ENCODE measurements at places on chromosomes 5 and 9.

DNA sequence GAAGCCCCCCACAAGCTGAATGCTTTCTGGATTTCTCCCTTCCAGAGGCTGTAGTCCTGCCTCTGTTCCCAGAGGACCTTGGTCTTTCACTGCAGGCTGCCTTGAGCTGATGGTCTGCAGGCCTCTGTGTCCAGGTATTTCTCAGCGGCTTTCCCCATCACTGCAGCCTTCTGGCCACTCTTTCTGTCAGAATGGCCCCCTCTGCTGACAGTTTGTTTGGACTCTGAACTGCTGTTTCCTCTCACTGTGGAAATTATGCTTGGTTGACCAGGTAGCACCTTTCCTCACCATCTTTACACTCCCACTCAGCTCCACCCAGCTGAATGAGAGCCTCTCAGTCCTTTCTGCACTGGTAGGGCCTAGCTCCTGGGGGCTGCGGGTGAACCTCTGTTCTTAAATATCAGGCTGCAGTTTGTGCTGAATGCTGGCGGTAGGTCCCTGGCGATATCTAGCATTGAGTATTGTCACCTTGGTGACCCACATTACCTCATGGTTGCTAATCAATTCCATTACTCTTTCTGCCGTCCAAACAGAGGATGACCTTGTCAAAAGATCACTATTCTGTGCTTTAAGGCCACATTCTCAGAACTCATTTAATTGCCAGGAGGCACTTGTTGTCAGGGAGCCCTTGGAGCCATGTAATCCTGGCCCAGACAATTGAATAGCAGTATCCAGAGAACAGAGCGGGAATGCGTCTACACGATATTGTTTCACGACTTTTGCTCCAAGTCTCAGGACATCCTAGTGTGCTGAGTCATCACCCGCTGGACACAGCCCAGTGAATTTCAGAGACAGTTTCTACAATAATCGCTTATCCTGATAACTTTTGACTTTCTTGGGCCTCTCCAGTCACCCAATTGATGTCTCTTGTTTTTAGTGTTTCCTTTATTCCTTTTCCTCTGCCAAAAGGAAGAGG lies 230.2 kb downstream of the TENT4A start:
- DNase-seq: no peak

- DNase-seq: no peak
These were observed 8.8 kb upstream of the NEK6 start for GRCh38 chr9:124248960-124249359.

DNA sequence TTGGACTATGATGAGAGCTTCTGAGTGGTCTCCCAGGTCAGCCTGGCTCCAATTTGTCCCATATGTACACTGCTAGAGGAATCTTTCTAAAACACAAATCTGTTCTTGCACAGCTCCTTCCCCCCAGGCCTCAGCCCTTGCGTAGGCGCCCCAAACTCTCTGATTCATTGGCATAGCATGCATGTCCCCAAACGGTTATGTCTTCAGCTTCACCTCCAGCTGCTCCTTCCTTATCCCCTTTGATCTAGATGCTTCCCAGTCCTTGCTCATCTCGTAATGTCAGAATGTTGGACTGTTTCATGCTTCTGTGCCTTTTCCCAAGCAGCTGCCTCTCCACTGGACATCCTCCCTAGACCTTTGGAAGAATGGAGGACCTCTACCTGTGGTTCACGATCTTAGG lies 60.1 kb upstream of the BASP1 start:
- DNase-seq: no peak

DNA sequence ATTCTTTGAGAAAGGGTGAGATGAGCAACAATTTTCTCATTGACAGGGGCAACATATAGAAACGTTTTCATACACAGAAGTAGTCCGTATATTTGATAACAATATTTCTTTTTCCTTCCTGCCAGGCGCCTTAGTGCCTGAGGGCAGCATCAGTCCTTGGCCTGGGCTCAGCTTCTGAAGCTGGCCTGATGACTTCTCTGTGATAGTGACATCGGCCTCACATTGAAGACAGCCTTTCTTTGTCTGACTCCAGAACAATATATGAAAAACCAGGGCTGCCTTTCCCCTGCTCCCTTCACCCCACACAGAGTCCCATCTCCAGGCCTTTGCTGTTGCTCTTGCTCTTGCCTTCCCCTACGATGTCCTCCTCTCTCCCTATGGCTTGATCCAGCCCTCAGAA lies 24.1 kb upstream of the TCOF1 start:
- DNase-seq: no peak

DNA sequence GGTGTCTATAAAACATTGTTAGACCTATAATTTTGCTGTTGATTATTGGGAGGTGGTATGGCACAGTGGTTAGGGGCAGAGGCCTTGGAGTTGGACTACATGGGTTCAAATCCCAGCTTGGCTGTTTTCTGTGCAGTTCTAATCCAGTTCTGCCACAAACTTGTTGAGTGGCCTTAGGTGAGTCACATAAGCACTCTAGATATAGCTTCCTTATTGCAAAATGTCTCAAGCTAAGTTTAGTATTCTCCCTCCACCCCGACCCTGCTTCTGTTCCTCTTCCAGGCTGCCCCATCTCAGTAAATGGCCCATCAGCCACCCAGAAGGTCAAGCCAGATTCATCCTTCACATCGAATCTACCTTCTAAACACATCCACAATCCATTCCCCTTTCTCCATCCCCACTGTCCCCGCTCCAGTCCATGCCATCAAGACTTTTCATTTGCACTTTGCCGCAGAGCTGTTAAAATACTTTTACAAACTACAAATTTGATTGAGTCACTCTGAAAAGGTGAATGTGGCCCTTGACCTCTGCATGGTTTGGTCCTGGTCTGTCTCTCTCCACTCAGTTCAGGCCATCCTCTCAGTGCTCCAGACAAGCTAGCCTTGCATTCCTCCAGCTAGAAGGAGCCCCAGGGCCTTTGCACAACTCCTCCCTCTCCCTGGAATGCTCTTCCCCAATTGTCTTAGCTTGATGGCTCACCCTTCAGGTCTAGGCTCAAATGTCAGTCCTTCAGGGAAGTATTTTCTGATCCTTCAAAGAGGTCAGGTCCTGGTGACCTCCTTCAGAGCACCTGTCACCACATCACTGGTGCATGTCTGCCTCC lies 10.0 kb upstream of the HDHD3 start:
- DNase-seq: no peak

DNA sequence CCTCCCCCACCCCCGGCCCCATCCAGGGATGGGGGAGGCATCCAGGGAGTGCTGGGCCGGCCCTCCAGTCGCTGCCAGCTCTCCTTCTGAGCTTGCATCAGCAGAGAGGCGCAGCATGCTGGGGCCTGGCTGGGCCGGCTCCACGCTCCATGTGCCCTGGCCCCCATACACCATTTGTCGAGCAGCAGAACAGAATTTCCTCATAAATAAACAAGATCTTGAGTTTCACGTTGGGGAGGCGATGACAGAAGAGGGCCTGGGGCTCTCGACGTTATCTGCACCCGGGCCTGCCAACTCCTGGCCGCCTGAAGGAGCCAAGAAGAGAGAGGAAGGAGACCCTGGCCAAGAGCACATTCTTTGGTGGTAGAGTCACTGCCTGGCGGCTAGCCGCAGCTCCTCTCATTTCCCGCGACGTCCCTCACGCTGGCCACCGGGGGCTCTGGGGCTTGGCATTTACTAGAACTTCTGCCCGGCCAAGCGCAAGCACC lies 177.0 kb downstream of the FGF18 start:
- DNase-seq: no peak

GRCh38 chr9:27836661-27837401 lies 263.6 kb upstream of the C9orf72 start:
- DNase-seq: no peak

DNA sequence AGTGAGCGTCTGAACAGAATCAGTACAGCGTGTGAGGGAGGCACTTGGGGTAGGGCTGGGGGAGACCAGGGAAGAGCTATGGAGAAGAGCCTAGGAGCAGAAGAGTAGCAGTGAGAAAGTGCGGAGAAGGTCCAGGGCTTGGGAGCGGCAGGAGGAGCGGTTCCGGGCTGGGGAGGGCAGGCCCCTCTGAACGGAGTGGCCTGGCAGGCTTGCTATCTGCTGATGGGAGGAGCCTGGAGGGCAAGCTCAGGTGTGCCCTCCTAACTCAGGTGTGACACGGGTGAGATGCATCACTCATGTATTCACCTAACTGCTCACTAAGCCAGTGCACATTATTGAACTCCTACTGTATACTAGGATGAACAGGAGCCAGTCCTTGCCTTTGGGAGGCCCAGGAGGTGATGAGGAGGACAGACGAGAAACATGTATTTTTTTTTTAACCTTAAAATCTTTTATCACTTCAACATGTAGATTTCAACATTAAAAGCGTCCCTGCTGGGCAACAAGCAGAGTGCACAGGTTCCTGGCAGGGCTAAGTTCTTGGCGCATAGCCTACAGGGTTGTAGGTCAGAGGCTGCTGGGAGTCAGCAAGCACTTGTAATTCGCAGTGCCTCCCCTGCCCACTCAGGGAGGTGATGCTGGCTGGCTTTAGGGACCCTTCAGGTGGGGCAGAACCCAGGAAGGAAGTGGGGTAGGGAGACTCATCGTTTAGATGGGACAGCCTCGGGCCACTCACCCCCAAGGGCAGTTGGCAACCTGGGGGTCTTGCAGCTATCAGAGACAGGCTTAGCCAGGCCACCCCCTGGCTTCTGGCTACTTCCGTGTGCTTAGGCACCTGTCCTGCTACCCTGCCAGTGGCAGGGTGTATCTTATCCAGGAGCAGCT lies 55.5 kb downstream of the TMOD1 start:
- no peak for DNase-seq
